ENCODE measurements at places on chromosomes 3 and 15. TPM values are rescaled to one million over a fixed set of nuclear protein-coding genes. Genes with fewer than 3 reads are reported as not detected.

The PLXNB1 gene
- 149 TPM for polyA plus RNA-seq

- DNase-seq = no peak
These were observed 379.3 kb downstream of the MAGI1 start for GRCh38 chr3:65659396-65659795.

- DNase-seq = no peak
These were observed 386.3 kb upstream of the EPHA6 start for GRCh38 chr3:96428097-96428496.

GRCh38 chr15:75389791-75390382, 21.5 kb upstream of the MAN2C1 start:
- no peak for DNase-seq

GRCh38 chr15:27853624-27854455, 245.3 kb downstream of the OCA2 start:
- DNase-seq = peak; percentile 36

All from H1 (cell line).